ENCODE measurements at places on chromosomes 1 and 21.

DNA sequence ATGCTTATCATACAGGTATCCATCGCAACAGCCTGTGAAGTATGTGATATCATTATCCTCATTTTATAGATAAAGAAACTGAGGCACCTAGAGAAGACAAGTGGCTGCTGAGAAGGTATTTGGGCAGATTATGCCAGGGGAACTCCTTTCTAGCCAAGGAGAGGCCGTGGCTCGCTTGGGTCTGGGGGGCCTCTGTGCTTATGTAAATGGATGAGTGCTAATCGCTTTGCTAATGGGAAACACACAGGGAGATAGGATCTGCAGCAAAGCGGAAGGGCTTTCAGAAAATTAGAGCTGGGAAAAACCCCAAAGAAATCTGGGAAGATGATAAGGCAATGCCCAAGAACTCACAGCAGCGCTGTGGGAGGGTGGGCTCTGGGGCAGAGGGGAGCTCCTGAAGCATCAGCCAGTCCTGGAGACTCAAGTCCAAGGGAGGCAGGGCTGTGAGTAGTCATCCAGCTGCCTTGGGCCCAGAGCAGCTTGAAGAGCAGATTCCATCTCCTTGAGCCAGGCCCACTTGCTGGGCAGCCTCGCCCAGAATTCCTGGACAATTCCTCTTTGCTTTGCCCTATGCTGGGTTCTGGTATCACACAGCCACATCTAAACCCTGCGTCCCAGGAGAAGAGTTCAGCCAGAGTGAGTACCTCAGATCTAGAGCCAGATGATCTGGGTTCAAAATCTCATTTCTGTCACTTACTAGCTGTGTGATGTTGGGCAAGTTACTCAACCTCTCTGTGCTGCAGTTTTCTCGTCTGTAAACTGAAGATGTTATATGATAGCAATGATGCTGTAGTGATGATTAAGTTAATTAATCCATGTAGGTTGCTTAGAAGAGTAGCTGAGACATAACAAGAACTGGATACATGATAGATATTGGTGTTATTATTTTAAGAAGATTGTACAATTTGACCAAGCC lies 36.7 kb downstream of the FOXD2 start:
- DNase-seq, result no peak

- DNase-seq, result no peak
Observed at GRCh38 chr21:21767276-21767675, 769.1 kb downstream of the NCAM2 start.

- DNase-seq, result no peak
Observed at GRCh38 chr1:18630511-18631495, at the start of gene PAX7. Gene PAX7 (plus strand): TSS chr1:18630846. CDS start chr1:18631604, 758 bp downstream.

DNA sequence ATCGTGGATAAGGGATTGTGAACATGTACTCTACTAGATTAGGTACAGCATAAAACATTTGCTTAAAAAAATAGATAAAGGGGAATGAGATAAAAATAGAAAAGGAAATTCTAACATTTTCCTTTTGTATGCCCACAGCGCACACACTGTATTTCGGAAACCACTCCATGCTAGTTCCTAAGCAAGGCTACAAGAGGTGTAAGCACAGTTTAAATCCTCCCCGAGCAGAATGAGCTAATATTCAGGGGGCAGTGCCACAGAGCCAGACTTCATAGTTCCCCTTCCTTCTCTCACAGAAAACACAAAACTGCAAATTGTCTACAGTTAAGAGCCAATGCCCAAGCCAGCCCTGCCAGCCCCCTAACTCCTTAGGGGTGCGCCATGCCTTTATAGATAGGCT lies 159.4 kb downstream of the ZNF281 start:
- no peak for DNase-seq

GRCh38 chr1:154729031-154729442 lies 121.1 kb upstream of the ADAR start:
- DNase-seq, result no peak

DNA sequence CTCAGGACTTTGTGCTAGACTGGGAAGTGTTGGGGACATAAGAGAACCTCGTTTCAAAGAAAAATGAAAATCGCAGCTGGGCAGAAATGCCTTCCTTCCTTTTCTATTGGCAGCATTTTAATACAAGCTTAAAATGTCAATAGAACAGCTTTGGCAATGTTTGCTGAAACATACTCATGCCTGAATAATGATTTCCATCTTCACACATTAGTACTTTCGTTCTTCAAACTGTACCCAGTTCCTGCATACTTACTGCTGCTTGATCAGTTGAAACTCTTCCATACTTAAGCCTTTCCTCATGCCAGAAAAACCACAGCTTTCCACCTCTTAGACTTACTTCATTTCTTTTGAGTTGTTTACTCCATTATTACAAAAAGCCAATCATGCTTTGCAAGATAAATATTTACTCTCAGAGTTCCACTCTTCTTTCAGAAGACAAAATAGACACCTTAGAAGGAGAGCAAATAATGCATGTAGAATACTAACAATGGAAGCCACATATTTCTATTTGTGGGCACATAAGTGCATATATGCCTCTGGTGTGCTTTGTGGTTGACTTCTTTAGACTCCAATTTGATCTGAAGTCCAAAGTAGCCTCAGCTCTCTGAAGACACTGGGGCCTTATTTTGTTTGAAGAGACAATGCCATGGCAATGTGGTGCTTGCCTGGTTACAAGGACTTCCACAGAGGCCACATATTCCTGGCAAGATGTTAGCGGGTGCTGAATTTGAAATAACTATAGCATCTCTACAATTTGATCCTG lies 22.7 kb upstream of the CD55 start:
- DNase-seq, result no peak

- DNase-seq, result no peak
Observed at GRCh38 chr21:45225741-45226327, 61.9 kb downstream of the POFUT2 start.

DNA sequence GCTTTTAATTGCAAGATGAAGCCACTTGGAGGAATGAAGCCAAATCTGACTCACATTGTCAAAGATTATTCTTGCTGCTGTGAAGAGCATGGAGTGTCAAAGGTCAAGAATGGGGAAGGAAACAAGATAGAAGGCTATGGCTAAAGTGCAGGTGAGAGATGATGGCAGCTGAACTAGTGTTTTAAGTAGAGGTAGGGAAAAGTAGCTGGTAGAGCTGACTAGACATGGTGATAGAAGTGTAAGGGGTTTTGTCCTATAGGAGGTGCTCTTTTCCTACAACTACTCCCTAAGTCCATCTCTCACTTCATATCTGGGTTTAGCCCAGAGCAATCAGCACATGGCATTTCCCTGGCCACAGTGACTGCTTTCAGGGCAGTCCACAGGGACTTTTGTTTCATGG lies 11.8 kb downstream of the UBE2T start:
- no peak for DNase-seq

- no peak for DNase-seq
Observed at GRCh38 chr1:215833941-215834729, 267.0 kb downstream of the KCTD3 start.

DNA sequence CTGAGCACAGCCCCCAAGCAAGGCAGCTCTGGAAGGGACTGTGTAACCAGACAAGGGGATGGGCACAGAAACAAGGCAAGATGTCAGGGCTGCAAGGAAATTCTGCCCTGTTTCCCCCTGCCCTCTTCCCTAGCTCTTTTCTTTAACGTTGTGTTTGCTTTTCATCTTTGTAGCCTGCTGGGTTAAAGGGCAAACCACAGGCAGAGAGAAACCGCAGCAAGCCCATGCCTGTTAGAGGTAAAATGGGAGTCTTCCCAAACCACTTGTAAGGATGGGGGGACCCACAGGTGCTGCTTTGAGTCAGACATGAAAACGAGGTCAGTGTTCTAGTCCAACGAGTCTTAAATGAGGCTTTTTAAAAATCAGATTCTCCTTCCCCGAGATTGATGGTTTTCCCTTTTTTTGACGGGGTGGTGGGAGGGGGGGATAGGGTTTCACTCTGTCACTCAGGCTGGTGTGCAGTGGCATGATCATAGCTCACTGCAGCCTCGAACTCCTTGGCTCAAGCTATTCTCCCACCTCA lies 13.3 kb downstream of the TGFBR3 start:
- no peak for DNase-seq

DNA sequence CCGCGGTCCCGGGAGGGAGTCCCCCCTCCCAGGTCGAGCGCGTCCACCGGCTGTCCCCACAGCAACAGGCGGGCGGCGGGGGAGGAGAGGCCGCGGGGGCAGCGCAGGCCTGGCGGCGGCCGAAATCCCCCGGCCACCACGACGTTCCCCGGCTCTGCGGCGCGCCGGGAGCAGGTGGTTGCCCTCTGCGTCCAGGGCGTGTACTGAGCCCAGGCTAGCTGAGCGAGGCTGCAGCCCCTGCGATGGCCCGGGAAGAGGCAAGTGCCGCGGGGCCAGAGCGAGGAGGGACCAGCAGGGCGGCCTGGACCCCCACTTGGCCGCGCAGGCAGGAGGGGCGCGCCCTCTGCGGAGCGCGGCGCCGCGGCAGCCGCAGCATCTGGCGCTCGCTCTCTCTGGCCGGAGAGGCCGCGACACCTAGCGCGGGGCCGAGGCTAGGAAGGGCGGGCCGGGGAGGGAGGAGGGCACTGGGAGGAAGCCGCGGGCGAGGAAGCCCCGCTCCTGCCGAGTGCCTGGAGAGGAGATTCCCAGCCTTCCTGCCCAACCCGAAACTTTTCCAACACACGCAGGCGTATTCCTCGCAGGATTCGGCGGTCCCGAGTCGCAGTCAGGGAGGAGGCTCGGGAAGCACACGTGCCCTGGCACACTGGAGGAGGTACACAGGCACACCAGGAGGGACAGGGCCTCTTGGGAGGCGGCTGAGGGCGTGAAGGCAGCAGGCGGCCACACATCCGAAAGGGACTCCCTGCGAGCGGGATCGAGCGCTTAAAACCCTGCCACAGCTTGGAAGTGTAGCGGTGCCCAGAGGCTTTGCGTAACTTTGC lies 4.9 kb upstream of the PROX1 start:
- DNase-seq, result no peak

- DNase-seq, result no peak
Observed at GRCh38 chr1:226003502-226004170, 4.5 kb upstream of the SDE2 start.

GRCh38 chr1:203100516-203100869 lies 14.7 kb upstream of the MYOG start:
- no peak for DNase-seq

DNA sequence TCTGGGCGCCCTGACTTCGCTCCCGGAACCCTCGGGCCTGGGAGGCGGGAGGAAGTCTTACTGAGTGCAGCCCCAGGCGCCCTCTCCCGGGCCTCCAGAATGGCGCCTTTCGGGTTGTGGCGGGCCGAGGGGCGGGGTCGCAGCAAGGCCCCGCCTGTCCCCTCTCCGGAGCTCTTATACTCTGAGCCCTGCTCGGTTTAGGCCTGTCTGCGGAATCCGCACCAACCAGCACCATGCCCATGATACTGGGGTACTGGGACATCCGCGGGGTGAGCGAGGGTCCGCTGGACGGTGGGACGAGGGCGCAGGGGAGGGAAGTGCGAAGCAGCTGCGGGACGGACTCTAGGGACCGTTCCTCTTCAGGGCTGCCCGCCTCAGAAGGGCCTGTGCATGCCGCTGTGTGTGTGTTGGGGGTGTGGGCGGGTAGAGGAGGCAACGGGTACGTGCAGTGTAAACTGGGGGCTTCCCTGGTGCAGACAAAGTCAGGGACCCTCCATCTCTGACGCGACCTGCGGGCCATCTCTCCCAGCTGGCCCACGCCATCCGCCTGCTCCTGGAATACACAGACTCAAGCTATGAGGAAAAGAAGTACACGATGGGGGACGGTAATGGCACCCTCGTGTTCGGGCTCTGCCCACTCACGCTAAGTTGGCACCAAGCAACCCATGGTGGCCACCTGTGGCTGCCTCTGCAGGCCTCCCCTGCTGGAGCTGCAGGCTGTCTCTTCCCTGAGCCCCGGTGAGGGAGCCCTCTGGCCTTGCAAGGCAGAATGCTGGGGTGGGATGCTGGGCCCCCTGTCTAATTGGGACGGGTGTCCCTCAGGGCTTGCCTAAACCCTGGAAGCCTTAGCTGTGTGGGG lies at the start of gene GSTM1:
Gene GSTM1, plus strand, starts transcription at position 177 of the 859 bp plus-strand sequence. Its CDS starts 57 bp downstream, at position 234.
- no peak for DNase-seq

DNA sequence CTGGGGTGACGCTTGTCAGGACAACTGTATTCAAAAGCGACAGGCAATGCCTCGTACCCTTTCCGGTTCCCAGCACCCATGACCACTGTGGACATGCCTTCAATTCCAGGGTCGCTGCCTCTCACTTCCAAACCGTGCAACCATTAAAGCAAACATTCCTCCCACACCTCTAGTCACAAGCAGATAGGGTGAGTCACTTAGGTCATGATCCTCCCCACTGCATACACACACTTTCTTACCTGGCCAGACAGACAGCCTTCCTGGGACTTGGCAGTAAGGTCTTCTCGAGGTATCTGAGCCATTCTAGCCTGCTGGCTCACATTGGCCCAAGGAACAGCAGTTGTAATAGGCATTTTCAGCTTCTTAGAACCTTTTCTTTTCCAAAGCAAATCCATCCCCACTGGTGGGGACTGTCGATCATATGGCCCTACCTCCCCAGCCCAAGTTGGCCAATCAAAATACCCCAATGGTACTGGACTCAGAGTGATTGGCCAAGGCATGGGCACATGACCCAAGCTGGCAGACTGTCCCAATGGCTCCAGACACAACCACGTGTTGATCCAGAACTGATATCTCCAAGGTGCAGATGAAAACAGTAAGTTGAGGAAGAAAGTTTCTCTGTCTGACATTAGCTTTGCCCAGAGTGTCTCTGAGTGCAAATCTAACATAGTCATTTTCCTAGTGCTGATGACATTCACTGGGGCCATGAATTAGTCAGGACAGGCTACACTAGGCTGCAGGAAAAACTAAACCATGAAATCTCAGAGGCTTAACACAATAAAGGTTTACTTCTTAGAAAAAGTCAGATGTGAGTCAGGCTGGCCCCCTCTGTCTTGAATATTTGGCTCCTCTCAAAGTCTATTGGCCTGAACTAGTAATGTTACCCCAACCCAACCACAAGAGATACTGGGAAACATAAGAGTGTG lies 113.8 kb downstream of the RRAGC start:
- DNase-seq, result no peak

GRCh38 chr1:56921479-56921878 lies 44.3 kb downstream of the C8B start:
- no peak for DNase-seq

- DNase-seq, result no peak
Observed at GRCh38 chr1:94281361-94282142, 44.2 kb upstream of the ARHGAP29 start.

GRCh38 chr1:225868631-225869330 lies 13.4 kb downstream of the TMEM63A start:
- DNase-seq, result no peak

- no peak for DNase-seq
Observed at GRCh38 chr1:27887215-27888021, 15.1 kb downstream of the THEMIS2 start.

DNA sequence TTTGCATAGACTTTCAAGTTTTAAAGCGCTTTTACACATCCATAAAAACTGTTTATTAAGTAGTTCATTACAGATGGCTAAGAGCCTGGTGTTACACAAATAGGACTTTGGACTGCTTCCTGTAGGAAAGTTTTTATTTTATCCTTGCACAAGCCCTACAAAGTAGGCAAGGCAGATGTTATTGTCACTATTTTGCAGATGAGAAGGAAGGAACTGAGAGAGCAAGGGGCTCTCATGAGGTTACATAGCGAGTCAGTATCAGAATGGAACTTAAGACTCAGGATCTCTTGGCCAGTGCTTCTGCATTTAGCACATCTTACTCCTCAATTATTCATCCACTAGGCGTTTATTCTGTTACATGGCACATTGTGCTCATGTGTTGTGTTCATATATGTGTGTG lies 2.6 kb upstream of the MAPKAPK2 start:
- DNase-seq, result no peak

Measured in esophagus squamous epithelium (tissue), 5 donors.